Activated CD4-positive, alpha-beta memory T cell treated with anti-CD3 and anti-CD28 coated beads for 36 hours (primary cell): ENCODE measurements at places on chromosomes 11 and 22. TPM values are rescaled to one million over a fixed set of nuclear protein-coding genes. Genes with fewer than 3 reads are reported as not detected.

DNA sequence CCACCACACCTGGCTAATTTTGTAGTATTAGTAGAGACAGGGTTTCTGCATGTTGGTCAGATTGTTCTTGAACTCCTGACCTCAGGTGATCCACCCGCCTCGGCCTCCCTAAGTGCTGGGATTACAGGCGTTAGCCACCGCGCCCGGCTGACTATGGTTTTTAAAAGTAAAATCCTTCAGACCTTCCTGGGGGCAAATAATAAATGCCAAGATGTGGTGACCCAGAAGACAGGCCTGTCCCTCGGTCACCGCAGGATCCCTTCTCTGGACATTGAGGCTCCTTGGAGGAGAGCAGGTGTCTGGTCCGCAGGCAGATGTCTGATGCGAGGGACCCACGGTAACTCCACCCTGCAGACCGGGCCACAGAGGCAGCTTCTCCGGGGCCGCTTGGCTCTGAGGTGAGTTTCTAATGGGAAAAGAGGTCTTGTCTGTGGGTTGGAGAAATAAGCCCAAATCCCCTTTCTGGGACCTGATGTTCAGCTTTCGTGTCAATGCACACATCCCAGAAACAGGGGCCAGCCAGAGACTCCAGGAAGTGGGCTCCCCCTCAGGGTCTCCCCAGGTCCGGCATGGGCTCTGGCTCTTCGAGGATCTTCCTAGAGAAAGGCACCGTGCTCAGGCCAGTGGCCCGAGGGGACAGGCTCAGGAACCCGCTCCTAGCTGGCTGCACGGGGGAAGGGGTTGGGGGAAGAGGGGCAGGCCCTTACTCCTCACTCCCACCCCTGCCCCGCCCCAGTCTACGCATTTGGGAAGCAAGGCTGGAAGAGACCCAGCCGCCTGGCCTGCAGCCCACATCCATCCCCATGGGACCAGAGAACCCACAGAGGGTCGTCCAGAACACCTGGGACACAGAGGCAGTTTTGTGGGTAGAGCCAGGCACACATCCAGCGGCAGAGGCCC lies 100.6 kb downstream of the WNT7B start:
- H3K27me3 ChIP-seq: peaks cover 29% of the 10 kb centered on the region
- no peaks in the 10 kb centered on the region for H3K36me3 ChIP-seq
- no peak overlapping the region for H3K4me3 ChIP-seq
- peak; percentile 7 for DNase-seq
- no peak overlapping the region for H3K27ac ChIP-seq
- no peaks in the 10 kb centered on the region for H3K4me1 ChIP-seq

DNA sequence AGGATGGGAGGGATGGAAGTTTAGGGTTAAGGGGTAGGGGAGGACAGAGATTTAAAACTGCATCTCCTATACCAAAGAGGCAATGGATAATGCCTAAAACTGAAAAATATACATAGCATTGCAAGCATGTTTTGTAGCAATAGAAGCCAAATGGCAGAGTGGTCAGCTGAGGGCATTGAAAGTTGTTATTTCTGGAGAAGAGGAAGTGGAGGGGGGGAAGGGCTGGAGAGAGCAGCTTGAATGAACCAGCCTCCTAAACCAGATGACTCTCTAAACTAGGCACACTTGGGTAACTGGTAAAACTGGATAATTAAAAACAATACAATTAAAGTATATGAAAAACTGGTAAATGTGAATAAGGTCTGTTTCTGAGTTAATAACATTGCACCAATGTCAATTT lies 70.3 kb upstream of the TP53I11 start:
- H3K4me1 ChIP-seq: peaks cover 8% of the 10 kb centered on the region
- no peak for DNase-seq
- no peak overlapping the region for H3K27ac ChIP-seq
- peaks cover 8% of the 10 kb centered on the region for H3K27me3 ChIP-seq

- no peaks in the 10 kb centered on the region for H3K27me3 ChIP-seq
- H3K4me3 ChIP-seq: no peak overlapping the region
- H3K27ac ChIP-seq: no peak overlapping the region
- DNase-seq: no peak
Measured at GRCh38 chr22:33806191-33806590, 114.1 kb downstream of the LARGE1 start.

GRCh38 chr22:30705710-30706651 lies 11.3 kb downstream of the OSBP2 start:
- peak overlapping the region; percentile 57 for H3K27ac ChIP-seq
- no peaks in the 10 kb centered on the region for H3K27me3 ChIP-seq
- H3K36me3 ChIP-seq: no peaks in the 10 kb centered on the region
- DNase-seq: peak; percentile 56

GRCh38 chr22:49308300-49308699 lies 519.4 kb downstream of the BRD1 start:
- DNase-seq: no peak
- H3K27ac ChIP-seq: no peak overlapping the region
- H3K4me3 ChIP-seq: no peak overlapping the region
- peaks cover 14% of the 10 kb centered on the region for H3K27me3 ChIP-seq

- no peak for DNase-seq
- H3K27me3 ChIP-seq: no peaks in the 10 kb centered on the region
- H3K4me1 ChIP-seq: peaks cover 22% of the 10 kb centered on the region
Measured at GRCh38 chr22:31103899-31104694, 3.3 kb downstream of the SELENOM start.

DNA sequence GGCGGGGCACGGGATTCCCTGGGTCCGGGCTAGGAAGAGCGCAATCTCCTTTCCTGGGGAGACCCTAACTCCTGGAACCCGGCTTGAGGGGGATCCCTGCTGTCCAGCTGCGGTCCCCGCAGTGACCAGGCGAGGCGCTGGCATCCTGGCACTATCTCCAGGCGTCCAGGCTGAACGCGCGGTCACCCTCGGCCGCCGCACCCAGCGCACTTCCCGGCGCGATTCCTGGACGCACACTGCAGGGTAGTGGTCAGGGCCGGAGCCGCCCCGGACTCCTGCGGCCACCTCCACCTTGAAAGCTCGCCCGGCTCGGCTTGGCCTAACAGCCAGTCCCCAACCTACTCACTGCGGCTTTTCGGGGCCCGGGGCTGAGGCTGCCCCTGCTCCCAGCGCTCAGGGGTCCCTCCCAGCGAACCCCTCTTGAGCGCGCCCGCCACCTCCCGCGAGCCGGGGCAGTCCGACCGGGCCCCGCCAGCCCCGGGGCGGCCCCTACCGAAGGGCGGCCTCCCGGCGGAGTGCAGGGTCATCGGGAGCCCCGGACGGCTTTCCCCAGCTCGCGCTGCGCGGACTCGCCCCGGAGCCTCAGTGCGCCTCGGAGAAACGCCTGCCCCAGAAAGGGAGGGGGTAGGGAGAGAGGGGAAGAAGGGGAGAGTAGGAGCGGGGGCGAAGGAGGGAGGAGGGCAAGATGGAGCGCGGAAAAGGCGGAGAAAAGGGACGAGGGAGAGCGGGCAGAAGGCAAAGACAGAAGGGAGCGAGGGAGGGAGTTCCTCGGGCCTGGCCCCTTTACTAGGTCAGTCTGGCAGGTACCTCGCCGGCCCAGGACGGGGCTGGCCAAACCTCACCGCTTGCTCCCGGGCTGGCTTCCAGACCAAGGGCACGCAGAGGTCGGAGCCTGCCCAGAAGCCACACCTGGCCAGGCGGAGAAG lies 1.0 kb downstream of the POU2AF3 start:
- peaks cover 2% of the 10 kb centered on the region for H3K4me1 ChIP-seq
- H3K4me3 ChIP-seq: no peak overlapping the region
- H3K27me3 ChIP-seq: peaks cover 25% of the 10 kb centered on the region
- H3K27ac ChIP-seq: no peak overlapping the region

DNA sequence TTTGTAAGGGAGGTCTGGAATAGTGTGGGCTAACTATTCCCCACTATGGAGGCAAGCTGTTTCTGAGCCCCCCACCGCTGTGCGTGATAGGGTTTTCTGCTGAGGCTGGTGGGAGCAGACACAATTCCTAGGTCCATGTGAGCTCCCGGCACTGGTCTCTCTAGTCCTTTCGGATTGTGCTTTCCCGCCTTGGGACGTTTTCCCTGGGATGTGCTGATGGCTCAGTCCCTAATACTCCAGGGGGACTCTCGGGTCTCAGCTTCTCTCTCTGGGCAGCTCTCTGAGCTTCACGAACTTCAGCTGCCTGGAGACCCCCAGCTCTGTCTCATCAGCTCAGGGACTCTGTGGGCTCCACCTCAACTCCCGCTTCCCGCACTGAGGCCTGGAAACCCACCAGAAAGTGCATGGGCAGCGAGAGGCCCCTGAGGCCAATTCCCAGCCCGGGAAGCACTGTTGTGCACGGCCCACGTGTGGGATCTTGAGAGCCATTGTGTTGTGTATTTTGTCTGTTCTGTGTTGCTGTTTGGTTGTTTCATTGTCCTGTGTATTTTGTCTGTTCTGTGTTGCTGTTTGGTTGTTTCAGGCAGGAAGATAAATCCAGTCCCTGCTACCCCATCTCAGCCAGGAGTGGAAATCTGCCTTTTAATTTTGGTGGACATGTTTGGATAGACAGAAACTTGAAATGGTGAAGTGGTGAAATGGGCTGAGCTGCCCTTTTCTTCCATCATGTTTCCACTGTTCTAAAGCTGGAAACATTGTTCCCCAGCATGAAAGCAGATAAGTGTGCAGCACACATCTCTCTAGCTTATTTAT lies 12.7 kb upstream of the TNNT3 start:
- no peak overlapping the region for H3K4me3 ChIP-seq
- H3K27me3 ChIP-seq: no peaks in the 10 kb centered on the region
- no peaks in the 10 kb centered on the region for H3K36me3 ChIP-seq
- no peaks in the 10 kb centered on the region for H3K4me1 ChIP-seq
- no peak overlapping the region for H3K27ac ChIP-seq

- no peak for DNase-seq
- peaks cover 22% of the 10 kb centered on the region for H3K27me3 ChIP-seq
- H3K36me3 ChIP-seq: no peaks in the 10 kb centered on the region
Measured at GRCh38 chr11:102238391-102238821, 78.9 kb upstream of the BIRC3 start.

GRCh38 chr11:44901786-44902185 lies 48.9 kb downstream of the TP53I11 start:
- H3K4me1 ChIP-seq: peaks cover 4% of the 10 kb centered on the region
- H3K4me3 ChIP-seq: no peak overlapping the region
- no peaks in the 10 kb centered on the region for H3K27me3 ChIP-seq
- no peak overlapping the region for H3K27ac ChIP-seq

GRCh38 chr22:27472975-27473374 lies 328.6 kb downstream of the MN1 start:
- no peak overlapping the region for H3K4me3 ChIP-seq
- DNase-seq: no peak
- no peaks in the 10 kb centered on the region for H3K4me1 ChIP-seq
- no peaks in the 10 kb centered on the region for H3K36me3 ChIP-seq
- no peak overlapping the region for H3K27ac ChIP-seq

Gene RAG2
- total RNA-seq: not detected

Gene OR6A2
- not detected for total RNA-seq

Gene SOX6
- total RNA-seq: not detected

Gene TRIM3
- total RNA-seq: 6.4 TPM

Gene KRTAP5-2
- not detected for total RNA-seq

Gene OR5P2
- not detected for total RNA-seq

Gene NRGN
- total RNA-seq: 15.3 TPM
